ENCODE measurements at places on chromosomes 1 and 21. TPM values are rescaled to one million over a fixed set of nuclear protein-coding genes. Genes with fewer than 3 reads are reported as not detected.

IVL gene
- total RNA-seq, result not detected

S100PBP gene
- 16.3 TPM for total RNA-seq

KCNT2 gene
- total RNA-seq, result not detected

OR2L5 gene
- not detected for total RNA-seq

PLD5 gene
- 2.0 TPM for total RNA-seq

OLIG2 gene
- not detected for total RNA-seq

CFHR4 gene
- not detected for total RNA-seq

AIM2 gene
- not detected for total RNA-seq

ZBTB8B gene
- 0.01 TPM for total RNA-seq

CDCP2 gene
- total RNA-seq, result not detected

LRRC71 gene
- 0.23 TPM for total RNA-seq

AMY1B gene
- not detected for total RNA-seq

C1orf210 gene
- not detected for total RNA-seq

AIRE gene
- not detected for total RNA-seq

ANGPTL3 gene
- total RNA-seq, result not detected

MTARC2 gene
- 8.8 TPM for total RNA-seq

POU2F1 gene
- 3.4 TPM for total RNA-seq

TGFBR3 gene
- 6.3 TPM for total RNA-seq

MARCKSL1 gene
- 69.7 TPM for total RNA-seq

ZFP69B gene
- 2.1 TPM for total RNA-seq

FGR gene
- total RNA-seq, result not detected

FCN3 gene
- total RNA-seq, result not detected

AMY2B gene
- 0.45 TPM for total RNA-seq

Measured in A549 treated with Hydrocortisone at 1 μM for 4 hours (cell line).